NB4 (cell line): ENCODE measurements at places on chromosomes 12 and 14.

GRCh38 chr12:111773801-111774551, 7.2 kb downstream of the ALDH2 start:
- DNase-seq = peak; percentile 42

GRCh38 chr12:53053218-53054111, 3.6 kb downstream of the TNS2 start:
- peak; percentile 52 for DNase-seq

GRCh38 chr12:95943330-95943842, at the start of gene AMDHD1:
TSS of gene AMDHD1 (plus strand) at chr12:95943331. CDS start at chr12:95943399, 68 bp downstream.
- peak; percentile 86 for DNase-seq

DNA sequence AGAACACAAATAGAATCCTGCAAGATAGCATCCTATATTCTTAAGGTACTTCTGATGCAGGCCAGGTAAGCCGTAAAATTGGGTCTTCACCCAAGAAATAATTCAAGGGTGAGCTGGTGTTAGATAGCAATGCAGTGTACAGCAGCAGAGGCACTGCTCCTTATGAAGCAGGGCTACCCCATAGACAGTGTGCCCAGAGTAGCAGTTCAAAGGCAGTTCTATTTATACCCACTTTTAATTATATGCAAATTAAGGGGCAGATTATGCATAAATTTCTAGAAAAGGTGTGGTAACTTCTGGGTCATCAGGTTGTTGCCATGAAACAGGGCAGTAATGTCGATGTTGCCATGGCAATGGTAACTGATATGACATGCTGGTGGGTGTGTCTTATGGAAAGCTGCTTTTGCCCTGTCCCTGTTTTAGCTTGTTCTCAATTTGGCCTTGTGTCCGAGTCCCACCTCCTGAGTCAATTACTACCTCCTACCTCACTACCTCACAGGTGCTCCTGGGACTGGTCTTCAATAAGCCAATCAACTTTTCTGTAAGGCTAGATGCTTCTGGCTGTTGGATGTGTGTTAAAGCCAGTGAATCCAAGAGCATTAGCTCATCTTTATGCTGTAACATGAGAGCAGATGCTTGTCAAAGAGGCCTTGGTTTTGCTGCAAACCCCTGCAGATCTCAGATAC, 61.0 kb downstream of the PPM1A start:
- DNase-seq = no peak

GRCh38 chr12:53049571-53050318, at the start of gene TNS2:
TSS of gene TNS2 (plus strand) at chr12:53050065. CDS start at chr12:53050186, 121 bp downstream.
- DNase-seq = no peak

DNA sequence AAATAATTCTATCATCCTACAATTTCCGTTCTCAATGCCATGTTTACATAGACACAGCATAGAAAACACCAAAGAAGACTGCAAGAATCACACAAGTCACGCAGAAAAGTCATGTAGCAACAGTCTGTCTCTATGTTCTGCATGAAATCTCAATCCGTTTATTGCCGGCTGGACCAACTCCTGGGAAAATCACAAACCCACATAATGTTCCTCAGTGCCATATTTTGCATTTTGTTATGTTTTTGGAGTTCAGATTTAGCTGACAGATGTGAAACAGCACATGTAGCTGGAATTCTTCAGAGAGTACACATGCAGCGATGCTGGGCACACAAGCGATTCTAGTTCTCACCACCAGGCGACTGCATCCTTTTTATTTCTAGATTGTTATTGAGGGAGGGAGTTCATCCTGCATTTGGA, 193.1 kb downstream of the APAF1 start:
- no peak for DNase-seq

DNA sequence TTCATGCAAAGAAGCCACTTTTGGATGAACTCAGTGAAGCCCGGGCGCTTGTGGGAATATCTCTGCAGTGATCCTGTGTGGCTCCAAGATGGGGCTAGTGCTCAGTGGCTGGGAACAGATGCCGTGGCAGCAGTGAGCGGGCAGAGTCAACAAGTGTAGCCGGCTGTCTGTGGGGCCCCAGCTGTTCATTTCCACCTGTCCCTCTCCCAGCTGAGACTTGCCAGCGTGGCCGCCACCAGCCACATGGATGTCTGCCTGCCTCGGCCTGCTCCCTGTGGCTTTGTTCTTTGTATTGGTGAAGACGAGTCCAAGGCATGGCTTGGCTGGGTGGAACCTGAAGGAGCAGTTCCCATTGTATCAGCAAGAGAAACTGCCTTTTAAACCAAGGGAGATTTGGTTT, 77.3 kb downstream of the NOS1 start:
- no peak for DNase-seq

DNA sequence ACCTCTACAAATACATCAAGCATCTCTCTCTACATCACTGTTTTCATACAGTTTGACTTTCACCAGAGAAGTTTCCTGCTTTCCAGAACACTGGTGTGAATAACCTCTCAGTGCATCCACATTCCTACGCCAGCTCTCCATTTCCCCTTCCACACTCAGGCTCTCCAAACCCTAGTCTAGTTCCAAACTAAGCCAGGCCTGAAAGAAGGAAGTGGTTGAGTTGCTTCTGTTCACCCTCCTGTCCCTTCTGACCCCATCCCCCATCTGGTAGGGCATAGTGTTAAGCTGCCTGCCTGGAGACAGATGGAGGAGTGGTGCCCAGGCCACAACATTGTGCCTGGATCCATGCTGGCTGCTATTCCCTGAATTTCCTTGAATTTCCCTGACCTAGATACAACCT, 132.4 kb downstream of the GPR65 start:
- no peak for DNase-seq

DNA sequence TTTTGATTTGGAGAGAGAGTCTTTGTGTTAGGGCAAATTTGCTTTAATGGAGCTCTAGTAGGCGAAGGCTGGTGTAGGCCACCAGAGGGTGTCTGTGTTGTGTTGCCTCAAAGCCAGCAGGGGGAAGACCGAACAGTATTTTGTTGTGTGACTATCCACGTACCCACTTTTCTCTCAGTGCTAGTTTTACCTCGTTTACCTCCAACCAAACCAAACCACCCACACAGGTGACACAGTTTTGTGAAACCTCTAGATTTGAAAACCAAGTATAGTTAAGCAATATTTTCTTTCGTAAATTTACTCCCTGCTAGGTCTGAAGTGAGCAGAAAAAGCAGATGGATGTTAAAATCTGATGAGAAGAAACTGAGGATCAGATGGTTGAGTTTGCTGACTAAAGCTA, 36.3 kb upstream of the NPFF start:
- peak; percentile 69 for DNase-seq

GRCh38 chr14:87067061-87067460, 925.9 kb downstream of the GALC start:
- DNase-seq = no peak

DNA sequence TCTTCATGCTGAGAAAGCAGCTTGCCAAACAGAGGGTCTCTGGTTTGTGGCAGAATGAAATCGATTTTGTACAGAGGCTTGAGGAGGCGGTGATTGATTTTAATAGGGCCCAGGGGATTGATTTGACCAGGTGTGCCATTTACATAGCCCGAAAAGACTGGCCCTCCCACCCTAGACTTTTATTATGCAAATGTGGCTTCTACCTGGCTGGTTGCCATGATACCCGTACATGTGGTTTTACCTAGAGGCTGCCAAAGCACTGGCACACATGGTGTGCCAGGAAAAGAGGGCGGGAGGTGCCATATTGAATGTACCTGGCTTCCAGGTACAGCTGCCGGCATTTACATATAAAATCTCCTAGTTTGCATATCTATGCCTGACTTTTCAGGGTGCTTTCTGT, 18.0 kb upstream of the GUCY2C start:
- no peak for DNase-seq

- DNase-seq = no peak
Measured at GRCh38 chr14:104041430-104042104, 43.9 kb upstream of the ASPG start.

- DNase-seq = no peak
Measured at GRCh38 chr14:63287666-63288483, 30.9 kb downstream of the GPHB5 start.

DNA sequence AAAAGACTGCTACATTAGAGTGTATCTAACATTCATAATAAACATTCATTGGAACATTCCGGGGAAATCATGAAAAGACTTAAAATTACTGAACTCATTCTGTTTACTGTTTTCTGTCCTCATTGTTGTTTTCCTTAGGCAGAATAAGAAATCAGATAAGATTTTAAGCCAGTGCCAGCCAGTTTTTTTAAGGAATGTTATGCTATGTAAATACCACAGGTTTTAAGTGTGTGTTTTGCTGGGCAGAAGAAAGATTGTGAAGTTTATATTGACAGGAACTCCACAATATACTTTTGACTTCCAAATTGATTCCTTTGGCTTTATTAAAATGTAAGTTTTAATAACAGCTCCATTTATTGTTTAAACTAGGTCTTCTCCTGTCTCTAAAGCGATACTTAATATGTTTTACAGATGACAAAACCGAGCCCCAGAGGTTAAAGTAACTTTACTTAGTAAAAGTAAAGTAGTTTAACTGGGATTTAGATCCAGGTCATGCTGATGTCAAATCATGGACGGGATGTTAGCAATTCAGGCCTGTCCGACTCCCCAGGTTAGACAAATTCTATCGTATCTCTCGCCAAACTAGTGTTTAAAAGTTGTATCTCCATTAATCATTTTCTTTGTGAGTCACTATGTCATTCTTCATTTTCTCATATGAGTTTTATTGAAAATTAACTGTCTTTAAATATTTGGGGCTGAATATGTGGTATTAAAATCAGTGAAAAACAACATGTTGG, 1.7 kb downstream of the LARP4 start:
- no peak for DNase-seq

GRCh38 chr14:35380794-35381193, 23.8 kb downstream of the NFKBIA start:
- peak; percentile 67 for DNase-seq

DNA sequence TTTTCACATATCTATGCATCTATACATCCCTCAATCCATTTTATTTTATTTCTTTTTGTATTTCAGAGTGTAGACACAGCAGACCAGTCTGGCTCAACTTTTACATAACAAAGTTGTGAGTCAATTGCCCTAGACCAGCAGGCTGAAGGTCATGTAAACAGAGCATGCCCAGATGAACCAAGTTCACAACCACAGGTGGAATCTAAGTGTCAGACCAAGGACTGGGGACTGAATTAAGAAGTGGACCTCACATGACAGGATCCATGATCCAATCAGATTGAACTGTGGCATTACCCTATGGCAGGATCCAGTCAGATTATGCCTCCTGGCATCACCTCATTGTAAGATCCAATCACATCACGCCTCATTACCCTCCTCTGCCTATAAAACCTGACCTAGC, 455.8 kb downstream of the SOX5 start:
- no peak for DNase-seq

DNA sequence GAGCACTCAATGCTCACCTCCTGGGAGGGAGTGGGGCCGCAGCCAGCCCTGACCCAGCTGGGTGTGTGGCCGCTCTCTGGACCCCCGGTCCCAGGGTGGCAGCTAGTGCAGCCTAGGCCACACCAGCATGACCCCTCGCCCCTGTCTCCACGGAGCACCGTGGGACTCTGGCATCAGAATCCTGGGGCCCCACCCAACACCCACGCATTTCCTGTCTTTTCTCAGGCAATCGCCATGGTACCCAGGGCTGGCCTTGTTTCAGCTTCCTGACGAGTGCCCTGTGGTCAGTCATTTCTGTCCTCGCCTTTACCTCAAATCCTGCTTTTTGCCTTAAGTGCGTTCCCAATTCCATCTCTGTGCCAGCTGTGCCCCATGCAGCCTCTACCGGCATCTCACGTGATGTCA, 15.9 kb downstream of the PACS2 start:
- DNase-seq = no peak

- peak; percentile 14 for DNase-seq
Measured at GRCh38 chr12:105409801-105410471, 79.4 kb downstream of the C12orf75 start.

- DNase-seq = no peak
Measured at GRCh38 chr14:32307881-32308582, 21.1 kb upstream of the AKAP6 start.

- DNase-seq = no peak
Measured at GRCh38 chr12:60112763-60113162, 516.9 kb downstream of the SLC16A7 start.

GRCh38 chr12:123465084-123465483, 7.1 kb downstream of the SNRNP35 start:
- no peak for DNase-seq

DNA sequence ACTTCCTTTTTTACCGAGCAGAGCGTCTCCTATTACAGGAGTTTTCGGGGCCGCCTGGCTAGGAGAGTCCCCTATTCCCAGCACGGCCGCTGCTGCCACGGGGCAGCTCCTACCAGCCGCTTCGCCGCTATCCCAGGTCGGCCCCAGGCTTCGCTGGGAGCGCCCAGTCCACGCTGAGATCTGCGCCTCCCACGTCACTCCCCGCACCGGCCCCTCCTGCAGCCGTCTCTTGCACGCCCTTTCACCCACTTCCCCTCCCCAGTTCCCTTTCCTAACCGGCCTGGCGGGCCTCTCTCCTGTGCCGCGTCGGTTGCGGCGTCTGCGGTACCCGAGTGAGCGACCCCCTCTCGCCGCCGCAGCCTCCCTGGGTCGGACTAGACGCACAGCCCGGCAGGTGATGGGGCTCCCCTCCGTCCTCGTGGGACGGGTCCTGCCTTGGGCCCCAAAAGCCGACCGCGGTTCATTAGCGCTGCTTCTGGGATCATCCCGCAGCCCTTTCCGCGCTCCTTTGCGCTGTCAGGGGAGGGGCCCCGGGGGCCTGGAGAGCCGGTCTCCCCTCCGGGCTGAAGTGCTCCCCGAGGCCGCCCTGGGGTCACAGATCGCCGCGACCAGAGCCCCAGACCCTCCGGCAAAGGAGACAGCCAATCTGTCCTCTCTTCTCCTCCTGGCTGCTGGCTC, 1318.4 kb downstream of the TMEM121 start:
- peak; percentile 85 for DNase-seq

- DNase-seq = no peak
Measured at GRCh38 chr12:52496054-52496453, 3.0 kb upstream of the KRT6A start.

GRCh38 chr12:53645165-53645564, 19.0 kb upstream of the ATF7 start:
- DNase-seq = no peak

- no peak for DNase-seq
Measured at GRCh38 chr12:26736563-26737486, 96.2 kb downstream of the ITPR2 start.

DNA sequence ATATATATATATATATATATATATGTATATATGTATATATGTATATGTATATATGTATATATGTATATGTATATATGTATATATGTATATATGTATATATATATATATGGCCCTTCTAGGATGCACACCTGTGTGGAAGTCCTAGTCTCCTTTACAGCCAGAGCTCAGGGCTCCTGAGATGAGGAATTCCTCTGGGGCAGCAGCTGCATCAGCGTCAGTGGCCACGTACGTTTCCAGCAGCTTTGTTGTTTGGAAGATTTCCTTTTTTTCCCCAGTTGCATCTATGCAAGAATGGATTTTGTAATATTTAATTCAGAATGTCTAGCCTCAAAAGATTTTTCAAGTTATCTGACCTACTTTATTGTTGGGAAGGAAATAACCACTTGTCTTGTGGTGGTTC, 68.6 kb downstream of the TNFAIP2 start:
- DNase-seq = no peak

GRCh38 chr14:64444984-64445845, 20.1 kb upstream of the AKAP5 start:
- DNase-seq = peak; percentile 73

- DNase-seq = no peak
Measured at GRCh38 chr14:74029136-74029535, 10.0 kb downstream of the BBOF1 start.
